ENCODE measurements at places on chromosomes 4 and X.
A peak's percentile ranks its signal among the peaks of the same experiment; 100 is the strongest.

- no peak for DNase-seq
Measured at GRCh38 chrX:35006361-35006760, 63.8 kb downstream of the FAM47B start.

DNA sequence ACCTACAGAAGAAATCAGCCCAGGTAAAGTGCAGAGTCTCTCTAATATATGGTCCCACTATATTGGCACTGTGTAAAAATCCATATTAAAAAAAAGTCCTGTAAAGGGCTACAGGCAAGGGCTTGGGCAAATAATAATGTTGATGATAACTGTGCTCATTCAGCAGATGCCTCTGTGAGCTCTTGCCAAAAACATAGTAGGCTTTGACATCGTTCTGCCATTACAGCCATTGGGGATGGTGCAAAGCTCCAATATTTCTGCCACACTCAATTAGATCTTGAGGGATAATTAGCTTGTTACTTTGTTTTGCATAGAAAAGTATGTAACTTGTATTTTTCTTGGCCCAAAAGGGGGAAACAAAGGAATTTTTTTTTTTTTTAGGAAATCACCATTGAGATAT, 645.5 kb upstream of the FAM241A start:
- no peak for DNase-seq

DNA sequence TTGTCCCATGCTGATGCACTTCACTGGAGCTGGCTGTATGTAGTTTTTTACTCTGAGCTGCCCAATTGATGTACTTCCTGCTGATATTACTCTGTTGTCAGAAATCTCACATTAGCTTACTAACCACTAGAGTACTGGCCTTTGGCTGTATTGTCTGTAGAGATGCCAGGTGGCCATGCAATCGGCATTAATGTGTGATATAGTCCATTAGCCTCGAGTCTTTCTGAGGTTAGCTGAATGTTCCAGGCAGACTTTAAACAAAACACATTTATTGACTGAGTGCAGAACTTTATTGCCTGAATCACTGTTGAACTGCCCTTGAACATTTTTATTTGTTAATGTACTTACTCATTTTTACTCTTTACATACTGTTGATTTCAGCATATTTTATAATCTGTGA, 335.2 kb downstream of the PCDH10 start:
- DNase-seq = no peak

GRCh38 chr4:43853565-43854264, 594.9 kb downstream of the KCTD8 start:
- no peak for DNase-seq

GRCh38 chr4:79249881-79250503, 75.9 kb downstream of the NAA11 start:
- no peak for DNase-seq

DNA sequence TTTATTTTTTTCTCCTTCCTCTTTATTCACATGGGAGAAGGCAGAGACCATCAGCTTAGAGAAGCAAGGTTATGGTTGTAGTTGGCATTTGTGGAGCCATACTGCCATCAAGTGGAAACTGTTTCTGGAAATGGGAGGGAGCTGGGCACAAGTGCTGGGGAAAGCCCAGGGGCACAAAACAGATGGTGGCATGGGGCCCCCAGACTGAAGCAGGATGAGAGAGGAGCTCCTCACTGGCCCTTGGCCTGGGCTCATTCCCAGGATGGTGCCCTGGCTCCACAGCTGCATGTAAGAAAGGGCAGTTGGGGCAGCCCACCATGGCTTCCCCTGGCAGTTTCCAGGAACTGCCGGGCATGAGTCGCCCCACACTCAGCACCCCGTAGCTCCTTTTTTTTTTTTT, 59.2 kb downstream of the NBDY start:
- DNase-seq = no peak

DNA sequence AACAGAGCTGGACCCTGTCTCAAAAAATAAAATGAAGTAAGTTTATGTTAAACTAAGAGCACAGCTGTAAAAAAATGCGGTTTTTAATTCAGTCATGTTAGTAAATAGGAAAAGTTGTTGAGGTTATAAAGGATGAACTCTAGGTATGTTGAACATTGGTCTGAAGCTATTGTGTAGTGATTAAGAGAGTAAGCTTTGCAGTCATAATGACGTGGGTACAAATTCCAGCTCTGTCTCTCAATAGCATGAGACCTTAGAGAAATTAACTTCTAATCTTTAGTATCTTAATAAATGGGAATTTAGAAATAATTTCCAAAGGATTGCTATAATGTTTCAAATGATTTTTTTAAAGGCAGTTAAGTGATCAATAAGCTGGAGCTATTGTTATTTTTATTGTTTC, 2.9 kb upstream of the YTHDC1 start:
- DNase-seq = no peak

DNA sequence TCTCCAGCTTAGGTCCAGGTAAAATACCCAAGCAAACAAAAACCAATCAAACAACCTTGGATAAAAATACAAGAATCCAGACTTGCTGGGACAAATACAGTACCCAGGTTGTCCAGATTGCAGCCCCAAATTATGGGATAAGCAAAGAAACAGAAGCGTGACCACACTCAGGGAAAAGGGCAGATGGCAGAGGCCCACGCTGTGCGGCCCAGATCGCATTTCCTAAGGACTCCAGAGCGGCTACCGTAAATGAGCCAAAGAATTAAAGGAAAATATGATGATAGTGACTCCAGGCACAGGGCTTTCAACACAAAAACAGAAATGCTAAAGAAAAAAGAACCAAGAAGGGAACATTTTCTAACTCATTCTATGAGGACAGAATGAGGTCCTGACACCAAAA, 50.3 kb downstream of the FGFRL1 start:
- DNase-seq = no peak

- DNase-seq = no peak
Measured at GRCh38 chr4:90715242-90715641, 588.0 kb downstream of the CCSER1 start.

DNA sequence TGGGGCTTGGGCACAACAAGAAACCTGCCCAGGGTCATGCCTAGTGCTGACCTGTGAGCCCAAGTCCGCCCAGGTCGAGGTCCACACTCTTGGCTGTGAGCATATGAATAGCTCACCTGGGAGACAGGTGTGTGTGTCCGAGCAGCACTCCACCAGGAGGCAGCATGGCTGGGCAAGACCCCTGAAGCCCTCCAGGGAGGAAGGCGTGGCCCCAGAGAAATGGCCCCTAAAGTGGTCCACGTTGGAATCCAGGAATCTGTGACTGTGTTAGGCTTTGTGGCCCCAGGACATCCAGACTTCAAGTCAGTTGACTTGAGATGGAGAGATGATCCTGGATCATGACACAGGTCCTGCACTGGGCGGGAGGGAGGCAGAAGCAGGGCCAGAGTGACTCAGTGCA, 138.8 kb downstream of the CPZ start:
- no peak for DNase-seq

GRCh38 chrX:30955687-30956086, 66.6 kb upstream of the TAB3 start:
- no peak for DNase-seq

DNA sequence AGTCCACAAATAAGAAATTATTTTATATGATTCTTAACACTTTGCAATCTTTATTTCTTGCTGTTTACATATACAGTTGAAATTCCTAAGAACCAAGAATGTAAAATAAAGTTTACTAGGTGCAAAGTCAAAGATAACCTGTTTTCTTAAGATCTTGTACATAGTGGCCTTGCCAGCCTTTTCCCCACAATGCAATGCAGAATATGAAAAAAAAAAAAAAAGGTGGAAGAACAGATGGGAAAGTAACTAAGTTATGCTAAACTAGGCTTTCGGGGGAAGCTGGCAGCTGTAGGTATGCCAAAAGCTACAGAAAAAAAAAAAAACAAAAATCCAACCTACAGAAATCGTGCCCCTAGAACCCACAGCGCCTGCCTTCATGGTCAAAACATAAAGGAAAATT, 1588.4 kb downstream of the STIM2 start:
- no peak for DNase-seq

GRCh38 chr4:31084806-31085416, 364.7 kb downstream of the PCDH7 start:
- no peak for DNase-seq

GRCh38 chr4:17195461-17196275, 297.2 kb upstream of the LDB2 start:
- no peak for DNase-seq

DNA sequence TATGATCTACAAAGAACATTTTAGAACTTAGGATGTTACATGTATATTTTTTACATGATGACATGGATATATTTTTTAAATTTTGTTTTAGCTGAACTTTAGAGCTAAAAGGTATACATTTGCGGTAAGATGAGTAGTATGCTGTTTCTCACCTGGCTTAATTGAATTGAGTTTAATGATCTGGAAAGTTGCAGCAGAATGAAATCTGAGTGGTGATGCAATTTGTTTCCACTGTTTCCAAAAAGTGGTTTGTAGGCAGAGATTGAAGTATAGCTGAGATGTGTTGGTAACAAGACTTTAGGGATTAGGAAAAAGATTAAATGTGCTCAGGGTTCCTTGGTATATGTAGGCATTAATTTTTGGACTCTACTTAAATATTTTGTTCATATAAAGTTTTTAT, 68.1 kb downstream of the HPF1 start:
- no peak for DNase-seq

GRCh38 chr4:184506527-184507121, 32.3 kb upstream of the IRF2 start:
- DNase-seq = peak; percentile 17

GRCh38 chrX:150517303-150517910, 51.0 kb upstream of the MTM1 start:
- DNase-seq = no peak

DNA sequence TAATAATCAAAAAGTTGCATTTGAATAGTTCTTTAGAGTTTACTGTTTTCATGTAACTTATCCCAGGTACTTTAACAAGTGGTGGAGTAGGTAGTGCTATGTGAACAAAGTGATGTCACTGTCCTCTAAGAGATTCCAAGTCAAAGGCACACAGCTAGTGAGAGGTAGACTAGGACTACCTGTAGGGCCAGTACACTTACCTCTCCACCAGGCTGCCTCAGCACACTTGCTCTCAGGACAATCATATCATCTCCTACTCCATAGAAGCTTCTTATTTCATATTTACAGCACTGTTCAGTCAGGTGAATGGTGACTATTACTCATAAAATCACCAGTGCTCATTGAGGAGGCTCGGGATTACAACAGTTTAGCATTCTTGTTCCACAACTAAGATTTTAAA, 173.0 kb upstream of the EMCN start:
- no peak for DNase-seq

GRCh38 chr4:180455226-180455625, 1788.0 kb upstream of the TENM3 start:
- DNase-seq = no peak

DNA sequence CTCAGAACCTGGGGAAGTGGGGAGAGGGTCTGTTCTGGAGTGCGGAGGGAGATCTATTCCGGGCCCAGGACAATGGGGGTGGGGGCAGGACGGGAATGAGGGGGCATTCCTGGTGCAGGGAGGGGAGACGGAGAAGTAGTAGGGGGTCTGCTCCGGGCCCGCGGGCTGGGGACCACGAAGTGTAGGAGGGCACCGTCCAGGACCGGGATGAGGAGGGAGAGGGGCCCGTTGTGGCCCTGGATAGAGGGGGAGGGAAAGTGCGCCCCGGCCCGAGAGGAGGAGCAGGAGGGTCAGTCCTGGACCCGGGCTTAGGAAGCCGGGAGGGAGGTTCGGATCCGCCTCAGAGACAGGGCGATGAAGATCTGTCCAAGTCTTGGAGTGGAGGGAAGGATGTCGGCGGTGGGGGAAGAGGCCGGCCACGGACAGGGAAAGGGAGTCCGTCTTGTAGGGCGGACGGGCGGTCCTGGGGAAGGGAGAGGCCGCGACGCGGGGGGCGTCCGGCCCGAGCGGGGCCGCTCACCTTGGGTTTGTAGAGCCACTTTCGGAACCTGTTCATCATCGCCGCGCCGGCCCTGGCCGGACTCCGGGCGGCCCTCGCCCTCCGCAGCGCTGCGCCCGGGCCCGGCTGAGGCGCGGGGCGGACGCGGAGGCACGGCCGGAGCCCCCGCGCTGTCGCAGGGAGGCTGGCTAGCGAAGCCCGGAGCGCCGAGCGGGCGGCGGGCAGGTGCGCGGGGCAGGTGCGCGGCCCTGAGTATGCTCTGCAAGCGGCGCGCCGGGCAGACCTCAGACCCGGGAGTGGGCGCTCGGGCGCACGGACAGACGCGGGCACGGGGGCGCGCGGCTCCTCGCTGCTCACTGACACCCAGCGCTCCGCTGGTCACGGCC, at the start of gene ZFYVE28:
TSS of gene ZFYVE28 (minus strand) at position 881 of the 885 bp plus-strand sequence. CDS start at position 559, 322 bp downstream.
- DNase-seq = peak; percentile 13

DNA sequence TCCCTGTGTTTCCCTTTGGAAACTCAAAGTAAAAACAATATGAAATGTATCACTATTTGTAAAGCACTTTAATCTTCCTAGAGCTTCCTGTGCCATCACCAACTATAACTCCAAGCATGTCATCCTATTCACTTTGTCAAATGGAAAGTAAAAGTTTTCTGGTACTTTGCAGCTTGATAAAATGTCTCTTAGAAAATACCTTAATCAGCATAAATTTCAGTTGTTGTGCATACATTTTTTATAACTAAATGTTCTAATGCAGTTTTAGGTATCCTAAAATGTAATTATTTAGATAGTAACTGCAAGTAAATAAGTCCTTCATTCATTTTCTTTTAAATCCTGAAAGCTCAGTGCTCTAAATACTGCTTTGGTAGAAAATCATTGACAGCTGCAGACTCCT, 558.7 kb downstream of the GRID2 start:
- DNase-seq = no peak

- no peak for DNase-seq
Measured at GRCh38 chrX:80879143-80879542, 69.5 kb upstream of the BRWD3 start.

GRCh38 chr4:171622729-171623128, 190.5 kb upstream of the GALNTL6 start:
- DNase-seq = no peak

DNA sequence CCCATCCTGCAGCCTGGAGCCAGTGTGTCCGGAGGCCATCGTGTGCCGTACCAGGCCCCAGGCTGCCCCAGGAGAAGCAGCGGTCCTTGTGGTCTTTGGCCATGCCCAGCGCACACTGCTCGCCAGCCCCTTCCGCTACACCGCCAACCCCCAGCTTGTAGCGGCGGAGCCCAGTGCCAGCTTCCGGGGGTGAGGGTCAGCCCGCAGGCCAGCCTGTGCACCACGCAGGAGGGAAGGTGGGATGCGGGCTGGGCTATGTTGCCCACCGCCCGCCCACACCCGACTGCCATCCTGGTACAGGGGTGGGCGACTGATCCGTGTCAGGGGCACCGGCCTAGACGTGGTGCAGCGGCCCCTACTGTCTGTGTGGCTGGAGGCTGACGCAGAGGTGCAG, 7.6 kb upstream of the SRPK3 start:
- DNase-seq = no peak
